AG20443 (cell line): ENCODE measurements at places on chromosomes 16 and 17.

- no peak for DNase-seq
These were observed 12.3 kb downstream of the GINS2 start for GRCh38 chr16:85676466-85676865.

DNA sequence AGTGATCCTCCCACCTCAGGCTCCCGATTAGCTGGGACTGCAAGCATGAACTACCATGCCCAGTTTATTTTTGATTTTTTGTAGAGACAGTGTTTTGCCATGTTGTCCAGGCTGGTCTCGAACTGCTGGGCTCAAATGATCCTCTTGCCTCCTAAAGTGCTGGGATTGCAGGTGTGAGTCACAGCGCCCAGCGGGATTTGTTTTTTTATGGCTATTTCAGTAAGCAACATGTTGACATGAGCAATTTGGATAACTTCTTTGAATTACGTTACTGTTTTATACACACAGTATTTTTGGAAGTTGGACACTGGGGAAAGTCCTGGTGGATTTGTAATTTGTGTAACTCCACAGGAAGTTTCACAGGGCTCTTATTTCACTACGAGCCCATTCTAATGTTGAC, 18.5 kb upstream of the RHOT1 start:
- DNase-seq, result no peak

- no peak for DNase-seq
These were observed 10.6 kb upstream of the DUS1L start for GRCh38 chr17:82076018-82076784.

DNA sequence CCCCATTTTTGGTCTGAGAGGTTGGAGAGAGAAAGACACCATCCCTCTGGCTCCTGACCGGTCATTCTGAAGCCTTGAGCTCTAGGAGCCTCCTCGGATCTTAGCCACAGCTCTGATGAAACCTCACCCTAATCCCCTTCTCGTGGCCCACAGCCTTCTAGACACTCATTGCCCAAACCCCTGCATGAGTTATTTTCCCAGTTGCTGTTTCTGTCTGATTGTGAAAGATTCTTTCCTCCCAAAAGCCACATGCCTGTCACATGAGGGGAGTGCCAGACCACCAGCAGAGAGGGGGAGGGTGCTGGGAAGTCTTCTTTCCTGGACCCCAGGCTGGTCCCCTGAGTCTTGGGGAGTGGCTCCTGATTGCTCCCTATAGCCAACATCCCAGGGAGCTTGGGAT, 17.6 kb upstream of the ABR start:
- peak; percentile 73 for DNase-seq

- DNase-seq, result no peak
These were observed 16.4 kb upstream of the YWHAE start for GRCh38 chr17:1416414-1416813.

DNA sequence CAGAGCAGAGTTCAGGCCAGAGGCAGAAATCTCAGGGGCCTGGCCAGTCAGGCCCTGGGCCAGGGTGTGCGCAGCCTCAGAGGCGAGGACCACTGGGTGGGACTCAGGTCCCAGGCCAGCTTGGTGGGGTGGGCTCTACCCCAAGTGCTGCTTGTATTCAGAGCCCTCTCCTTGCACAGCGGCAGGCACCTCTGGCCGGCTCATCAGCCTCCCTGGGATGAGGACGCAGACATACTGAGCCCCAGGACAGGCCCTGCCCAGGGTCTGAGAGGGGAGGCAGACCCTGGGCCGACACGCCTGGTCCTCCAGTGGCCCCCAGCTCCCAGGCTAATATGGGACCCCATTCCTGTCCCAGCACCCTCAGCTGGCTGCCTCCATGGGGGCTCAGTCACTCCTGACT, 7.6 kb upstream of the IL27 start:
- no peak for DNase-seq

DNA sequence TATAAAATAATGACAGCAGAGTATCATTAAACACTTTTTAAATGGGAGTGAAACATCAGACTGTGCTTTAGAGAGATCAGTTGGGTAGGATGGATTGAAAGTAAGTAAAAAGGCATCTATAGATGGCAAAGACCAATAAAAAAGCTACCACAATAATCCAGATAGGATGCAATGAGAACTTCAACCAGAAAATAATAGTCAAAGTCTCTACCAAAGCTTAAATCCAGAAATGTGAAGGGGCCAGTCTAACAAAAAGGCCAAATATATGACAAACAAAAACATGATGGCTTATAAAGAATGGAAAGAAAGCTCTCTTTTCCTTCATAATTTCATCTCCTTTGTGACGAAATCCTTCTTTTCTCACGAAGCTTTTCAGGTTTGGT, 12.3 kb downstream of the KANSL1 start:
- no peak for DNase-seq

- no peak for DNase-seq
These were observed 470 bp downstream of the TRPV3 start for GRCh38 chr17:3556916-3557767.

DNA sequence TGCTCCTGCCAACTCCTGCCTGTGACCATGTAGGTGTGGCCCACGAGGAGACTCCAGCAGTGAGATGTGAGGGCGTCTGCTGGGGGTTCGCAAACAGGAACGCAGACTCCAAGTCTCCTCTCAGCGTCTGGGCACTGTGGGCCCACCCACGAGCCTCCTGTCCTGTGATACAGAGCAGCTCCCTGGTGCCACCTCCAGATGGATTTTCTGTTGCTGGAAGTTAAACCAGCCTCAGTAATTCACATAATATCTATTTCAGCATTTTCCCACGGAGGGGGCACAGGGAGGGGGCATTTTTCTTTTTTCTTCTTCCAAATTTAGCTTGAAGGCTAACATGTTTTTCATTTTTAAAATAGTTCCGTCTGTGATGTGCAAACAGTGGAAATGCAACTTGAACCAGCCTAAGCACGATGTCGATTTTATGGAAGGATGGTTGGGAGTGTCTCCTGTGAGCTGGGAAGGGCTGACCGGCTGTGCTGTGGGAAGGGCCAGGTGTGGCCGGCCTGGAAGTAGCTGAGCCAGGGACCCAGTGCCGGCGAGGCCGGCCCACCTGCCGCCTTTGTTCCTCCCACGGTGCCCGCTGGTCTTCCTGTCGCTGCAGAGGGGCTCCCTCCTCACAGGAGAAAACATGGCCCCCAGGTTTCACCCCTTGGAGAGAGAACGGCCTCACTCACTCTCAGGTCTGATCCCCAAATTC, 3.9 kb upstream of the RAB40B start:
- DNase-seq, result no peak

DNA sequence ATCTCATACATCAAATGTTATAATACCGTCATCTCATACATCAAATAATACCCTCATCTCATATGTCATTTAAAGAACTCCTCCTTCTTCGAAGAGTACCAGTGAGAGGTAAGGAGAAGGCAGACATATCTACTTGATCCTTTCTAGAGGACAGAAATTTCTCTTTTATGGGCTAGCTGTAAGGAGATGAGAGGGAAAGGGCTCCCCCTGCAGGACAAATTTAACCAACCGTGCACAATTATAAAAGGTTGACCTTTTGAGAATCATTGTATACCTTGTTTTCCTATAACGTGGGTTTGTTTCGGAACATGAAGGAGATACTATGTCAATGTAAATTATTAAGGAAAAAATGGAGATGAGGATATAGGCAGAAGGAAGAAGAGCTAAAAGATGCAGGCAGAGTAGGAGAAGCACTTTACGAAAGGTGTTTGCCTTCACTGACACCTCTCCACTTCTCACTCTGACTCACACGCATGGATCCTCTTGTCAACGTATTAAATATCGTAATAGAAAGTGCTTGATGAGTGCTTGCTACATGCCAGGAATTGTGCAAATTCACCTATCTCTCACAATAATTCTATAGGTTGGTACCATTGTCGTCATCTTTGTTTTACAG, 465.9 kb upstream of the ERCC4 start:
- DNase-seq, result no peak

DNA sequence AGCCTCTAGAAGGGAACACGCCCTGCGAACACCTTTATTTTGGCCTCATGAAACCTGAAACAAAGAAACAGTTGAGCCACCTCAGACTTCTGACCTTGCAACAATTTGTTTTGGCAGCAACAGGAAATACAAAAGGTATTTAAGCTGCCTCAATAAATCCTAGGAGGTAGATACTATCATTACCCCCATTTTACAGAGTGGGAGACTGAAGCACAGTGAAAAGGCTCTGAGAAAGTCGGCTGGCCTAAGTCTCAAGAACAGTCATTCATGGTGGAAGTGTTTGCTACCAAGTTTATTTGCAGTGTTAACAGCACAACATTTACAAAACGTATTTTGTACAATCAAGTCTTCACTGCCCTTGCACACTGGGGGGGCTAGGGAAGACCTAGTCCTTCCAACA, 19.0 kb downstream of the RND2 start:
- DNase-seq, result no peak

DNA sequence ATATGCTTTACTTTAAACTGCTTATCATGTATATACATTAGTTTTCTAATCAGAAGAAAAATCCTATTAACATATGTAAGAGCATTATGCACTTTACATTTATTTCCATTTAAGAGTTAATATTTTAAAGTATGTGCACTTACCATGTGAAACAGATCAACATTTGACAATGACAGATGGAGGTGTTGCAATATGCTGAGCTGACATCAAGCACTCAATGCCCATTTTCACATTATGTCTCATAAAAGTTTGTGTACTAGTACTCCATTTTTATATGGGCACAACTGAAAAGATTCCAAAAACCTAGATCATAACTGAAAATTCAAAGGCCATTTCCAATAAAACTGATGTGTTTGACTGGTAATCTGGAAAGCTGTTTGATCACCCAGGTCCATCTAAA, 420.9 kb upstream of the SOX9 start:
- no peak for DNase-seq

- no peak for DNase-seq
These were observed 429.8 kb downstream of the MAF start for GRCh38 chr16:79170555-79171246.

DNA sequence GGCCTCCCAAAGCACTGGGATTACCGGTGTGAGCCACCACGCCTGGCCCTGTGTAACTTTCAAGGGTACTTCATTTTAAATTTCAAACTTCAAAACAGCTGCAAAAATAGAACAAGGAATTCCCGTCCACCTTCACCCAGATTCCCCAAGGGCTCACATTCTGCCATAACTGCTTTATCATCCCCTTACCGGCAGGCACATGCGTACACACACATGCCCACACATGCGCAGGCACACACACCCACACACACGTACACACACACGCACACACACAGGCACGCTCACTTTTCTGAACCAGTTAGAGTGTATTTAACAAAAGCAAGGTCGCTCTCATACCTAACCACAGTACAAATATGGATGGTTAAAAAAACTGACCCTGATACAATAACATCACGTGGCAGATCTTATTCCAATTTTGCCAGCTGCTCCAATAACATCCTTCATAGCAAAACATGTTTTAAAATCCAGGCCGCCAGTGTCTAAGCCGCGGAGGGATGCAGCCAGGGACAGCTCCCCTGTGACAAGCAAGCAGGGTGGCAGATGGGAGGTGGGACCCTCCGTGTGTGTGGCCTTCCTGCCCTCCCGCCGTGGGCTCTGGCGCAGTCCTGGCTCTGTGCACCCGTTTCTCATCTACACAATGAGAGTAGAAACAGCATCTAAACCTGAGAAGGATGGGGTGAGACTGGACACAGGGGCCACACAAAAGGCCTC, 23.1 kb downstream of the PDIA2 start:
- DNase-seq, result no peak

- DNase-seq, result no peak
These were observed 26.3 kb downstream of the SEC14L5 start for GRCh38 chr16:4984174-4984990.

DNA sequence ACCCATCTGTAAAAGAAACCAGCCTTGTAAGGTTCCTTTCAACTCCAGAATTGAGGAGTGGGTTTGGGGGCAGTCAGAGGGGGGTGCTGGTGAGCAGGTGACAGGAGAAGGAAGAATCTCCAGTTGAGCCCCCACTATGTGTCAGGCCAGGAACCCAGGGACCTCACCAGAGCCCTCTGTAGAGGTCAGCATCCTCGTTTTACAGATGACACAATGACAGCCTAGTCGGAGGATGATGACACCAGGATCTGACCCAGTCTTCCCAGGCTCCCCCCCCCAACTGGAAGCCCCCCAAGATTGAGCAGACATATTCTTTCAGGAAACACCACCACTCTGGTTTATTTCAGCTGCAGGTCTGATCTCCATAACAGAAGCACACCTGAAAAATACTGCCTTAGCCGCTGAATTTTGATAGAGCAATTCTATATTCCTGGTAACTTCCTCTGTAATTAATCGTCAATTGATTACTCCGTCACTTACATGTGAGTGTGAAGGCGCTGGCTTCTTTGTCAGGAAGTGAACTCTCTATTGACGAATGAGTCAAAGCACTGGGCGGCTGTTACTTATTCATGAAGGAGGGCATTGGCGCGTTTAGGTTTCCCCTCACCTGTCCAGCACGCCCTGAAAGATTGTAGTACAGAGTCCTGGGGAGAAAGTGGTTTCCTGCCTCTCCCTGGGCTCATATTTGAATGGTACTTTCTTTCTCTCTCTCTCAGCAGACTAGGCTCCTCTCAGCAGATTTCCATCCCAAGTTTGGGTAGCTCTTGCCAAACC, 21.2 kb downstream of the SOCS3 start:
- DNase-seq, result no peak

DNA sequence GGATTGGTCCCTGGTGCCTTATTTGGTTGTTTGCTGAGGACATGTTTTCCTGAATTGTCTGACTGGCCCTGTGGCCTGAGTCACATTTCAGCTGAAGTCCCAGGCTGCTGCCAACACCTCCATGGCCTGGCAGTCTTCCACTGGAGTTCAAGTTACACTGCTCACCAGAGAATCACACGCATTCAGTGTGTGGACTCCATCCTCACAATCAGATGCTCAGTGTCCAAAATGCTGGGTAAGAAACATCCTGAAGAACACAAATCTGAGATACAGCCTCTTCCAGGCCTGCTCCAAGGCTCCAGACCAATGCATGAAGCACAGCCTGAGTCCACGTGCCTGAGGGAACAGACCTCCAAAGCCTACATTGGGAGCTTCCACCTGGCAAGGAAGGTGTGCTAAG, 19.2 kb downstream of the CD300LB start:
- peak; percentile 43 for DNase-seq
